ENCODE measurements at places on chromosomes 7 and 10. TPM values are rescaled to one million over a fixed set of nuclear protein-coding genes. Genes with fewer than 3 reads are reported as not detected.

DNA sequence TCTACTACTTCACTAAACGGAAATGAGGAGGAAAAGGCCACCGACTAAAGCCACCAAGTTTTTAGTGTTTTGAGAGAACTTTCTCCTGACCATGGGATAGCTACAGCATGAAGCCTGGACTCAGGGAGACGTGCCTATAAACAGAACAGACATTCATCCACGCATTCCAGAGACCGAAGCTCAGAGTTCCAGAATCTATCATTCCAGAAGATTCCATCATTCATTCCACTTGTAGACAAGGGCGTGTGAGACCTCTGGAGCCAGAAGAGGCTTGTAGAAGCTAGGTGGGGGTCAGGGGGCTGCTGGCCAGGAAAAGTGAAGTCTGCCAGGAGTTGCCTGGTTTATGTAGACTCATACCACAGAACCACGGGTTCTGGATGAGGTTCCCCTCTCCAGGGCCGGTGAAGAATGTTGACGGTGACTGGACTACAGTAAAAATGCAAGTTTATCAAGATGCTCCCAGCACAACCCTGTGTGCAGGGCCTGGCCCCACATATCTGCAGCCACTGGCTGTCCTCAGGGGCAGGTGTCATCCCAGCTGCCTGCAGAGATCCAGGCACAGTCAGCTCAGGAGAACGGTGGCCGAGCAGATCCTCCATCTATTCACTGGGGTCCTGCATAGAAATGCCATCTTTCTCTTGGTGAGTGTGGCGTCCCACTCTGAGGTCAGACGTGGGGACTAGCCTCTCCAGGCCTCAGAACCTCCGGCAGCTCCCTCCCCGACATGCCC lies 215.7 kb downstream of the USP6NL start:
- no peak for DNase-seq

GRCh38 chr7:84583331-84583730 lies 388.7 kb upstream of the SEMA3A start:
- no peak for DNase-seq

DNA sequence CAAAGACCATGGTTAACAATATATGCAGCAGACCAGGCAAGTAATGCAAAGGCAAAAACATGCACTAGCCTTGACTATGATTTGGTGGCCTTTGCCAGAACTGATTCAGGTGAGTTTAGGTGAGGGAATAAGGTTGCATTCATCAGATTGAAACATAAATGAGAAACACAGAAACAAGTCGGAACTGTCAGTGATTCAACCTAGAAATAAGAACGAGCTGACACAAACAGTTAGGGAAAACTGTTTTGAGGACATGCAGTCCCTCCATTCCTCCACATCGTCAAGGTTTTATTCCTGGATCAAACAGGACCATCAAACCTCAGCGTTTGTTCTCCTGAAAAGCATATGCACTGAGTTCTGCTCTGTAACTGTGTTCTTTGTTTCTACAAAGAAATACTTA lies 1.8 kb downstream of the ZNF248 start:
- no peak for DNase-seq

DNA sequence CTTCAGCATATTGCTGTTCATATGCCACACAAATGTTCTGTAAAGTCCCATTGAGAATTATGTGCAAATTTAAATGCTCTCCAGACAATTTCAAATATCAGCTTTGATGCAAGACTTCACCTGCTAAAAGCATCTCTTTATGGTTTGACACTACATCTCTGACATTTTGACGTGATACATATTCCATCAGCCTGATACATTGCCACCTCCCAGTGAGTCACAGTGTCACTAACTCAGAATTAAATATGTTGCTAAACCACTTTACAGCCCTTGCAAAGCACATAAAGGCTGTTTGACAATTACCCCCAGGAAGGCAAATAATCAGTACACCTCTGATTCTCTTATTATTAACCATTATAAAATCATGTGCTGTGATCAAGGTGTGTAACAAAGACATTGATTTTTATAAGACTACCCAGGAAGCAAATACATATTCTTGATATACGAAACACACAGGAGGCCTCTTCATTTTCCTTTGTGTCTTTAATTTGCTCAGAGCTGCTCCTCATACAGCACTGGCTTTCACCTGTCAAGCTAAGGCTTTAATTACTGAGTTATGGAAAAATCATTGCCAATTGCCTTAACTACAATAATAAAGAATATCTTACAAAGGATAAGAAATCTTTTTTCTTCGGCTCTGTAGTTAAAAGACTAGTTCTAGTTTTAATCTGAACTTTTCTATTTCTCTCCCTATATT lies 547.5 kb upstream of the C7orf33 start:
- no peak for DNase-seq

The SRRM3 gene
- 2.0 TPM for polyA plus RNA-seq

The APBB1IP gene
- 0.04 TPM for polyA plus RNA-seq
